AG08395 (cell line): ENCODE measurements at places on chromosomes 12 and 14.

DNA sequence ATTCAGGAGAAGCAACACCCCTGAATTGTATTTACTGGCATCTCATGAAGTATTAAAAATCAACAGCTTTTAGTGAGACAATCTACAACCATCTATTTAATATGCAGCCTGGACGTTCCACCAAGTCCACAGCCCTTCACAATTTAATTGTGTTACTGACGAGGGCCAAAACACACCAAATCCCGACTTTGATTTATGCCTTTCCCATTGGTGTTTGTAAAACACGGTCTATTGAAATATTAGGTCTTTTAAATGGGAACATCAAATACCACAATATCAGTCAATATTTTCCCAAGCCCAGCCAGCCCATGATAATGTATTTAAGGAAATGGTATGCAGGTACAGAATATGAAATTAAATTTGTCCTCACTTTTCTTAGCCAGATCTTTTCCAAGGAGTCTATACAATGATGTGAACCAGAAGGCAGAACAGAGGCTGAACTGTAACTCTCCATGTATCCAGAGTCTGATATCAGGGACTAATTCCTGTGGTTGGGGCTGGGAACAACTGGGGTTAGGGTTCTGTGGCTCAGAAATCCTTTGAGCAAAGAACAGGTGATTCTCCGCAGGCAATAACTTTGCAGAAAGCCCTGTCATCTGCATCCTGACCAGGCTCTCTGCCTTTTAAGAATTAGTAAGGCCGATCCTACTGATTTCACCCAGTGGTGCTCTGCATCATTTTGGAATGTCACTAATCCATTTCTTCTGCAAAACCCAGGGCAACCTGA is 179.3 kb upstream of the GZMB start:
- DNase-seq: no peak

GRCh38 chr14:41805633-41806032 is 199.0 kb downstream of the LRFN5 start:
- no peak for DNase-seq

GRCh38 chr12:105906561-105906960 is 232.2 kb downstream of the NUAK1 start:
- no peak for DNase-seq

DNA sequence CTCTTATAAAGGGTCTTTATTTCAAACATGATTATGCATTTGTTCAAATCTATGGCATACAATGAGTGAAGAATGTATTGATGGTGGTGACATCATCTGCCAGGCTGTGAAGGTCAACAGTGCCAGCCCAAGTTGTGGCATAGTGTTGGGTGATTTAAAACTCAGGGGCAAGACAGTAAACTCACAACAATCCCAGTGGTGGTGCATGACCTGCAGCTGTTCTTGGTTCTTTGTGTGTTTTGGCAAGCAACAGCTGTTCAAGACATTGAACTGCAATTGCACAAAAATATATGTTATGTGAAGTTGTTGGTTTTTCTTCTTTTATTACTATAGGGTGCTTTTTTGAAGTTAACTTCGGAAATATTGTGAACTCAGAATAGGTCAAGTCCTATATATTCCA is 851.6 kb downstream of the NRXN3 start:
- no peak for DNase-seq

- DNase-seq: no peak
Observed at GRCh38 chr14:96660123-96660522, 137.1 kb upstream of the VRK1 start.

- DNase-seq: no peak
Observed at GRCh38 chr12:2453761-2454090, 341.0 kb upstream of the FKBP4 start.

GRCh38 chr12:18651525-18651924 is 86.3 kb downstream of the PLCZ1 start:
- no peak for DNase-seq

DNA sequence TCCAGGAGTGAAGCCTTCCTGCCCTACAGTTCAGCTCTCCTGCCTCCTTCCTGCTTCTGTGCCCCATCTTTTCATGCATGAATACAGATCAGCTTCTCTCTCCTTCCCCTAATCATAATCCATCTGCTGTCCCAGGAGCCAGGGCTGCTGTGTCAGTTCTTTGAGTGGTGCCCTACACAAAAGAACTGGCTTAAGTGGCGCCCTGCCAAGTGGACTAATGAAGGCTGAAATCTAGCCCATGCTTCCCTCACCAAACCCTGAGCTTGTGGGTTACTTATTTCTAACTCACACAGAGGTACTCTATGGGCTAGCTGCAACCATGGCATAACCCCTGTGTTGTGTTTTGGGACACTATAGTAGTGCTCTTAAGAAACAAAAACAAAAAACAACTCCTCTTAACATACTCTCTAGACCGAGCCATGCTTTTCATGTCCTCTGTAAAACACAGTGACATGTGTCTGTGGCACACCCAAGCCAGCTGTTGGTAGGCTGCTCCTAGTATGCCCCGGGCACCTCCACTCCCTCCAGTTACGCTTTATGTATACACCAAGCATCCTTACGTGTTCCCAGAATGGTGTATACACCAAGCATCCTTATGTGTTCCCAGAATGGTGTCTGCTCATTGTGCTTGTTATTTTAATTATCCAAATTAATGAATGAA is 19.3 kb upstream of the ETV6 start:
- no peak for DNase-seq

DNA sequence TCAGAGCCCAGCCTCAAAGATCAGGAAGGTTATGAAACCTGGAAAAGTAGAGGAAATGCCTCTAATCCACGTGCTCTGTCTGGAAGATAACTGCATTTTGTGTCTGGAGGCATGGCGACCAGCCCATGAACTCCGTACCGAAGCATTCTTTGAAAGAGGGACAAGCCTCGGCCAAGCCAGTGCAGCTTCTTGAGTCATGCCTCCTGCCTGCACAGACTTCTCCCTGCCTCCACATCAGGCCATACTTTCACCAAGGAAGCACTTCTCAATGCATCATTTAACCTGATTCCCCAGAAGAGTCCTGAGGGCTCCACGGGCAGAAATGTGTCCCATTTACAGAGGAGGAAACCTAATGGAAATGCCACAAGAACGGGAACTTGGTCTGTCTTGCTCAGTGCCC is 3.4 kb downstream of the ACTN1 start:
- peak; percentile 66 for DNase-seq

DNA sequence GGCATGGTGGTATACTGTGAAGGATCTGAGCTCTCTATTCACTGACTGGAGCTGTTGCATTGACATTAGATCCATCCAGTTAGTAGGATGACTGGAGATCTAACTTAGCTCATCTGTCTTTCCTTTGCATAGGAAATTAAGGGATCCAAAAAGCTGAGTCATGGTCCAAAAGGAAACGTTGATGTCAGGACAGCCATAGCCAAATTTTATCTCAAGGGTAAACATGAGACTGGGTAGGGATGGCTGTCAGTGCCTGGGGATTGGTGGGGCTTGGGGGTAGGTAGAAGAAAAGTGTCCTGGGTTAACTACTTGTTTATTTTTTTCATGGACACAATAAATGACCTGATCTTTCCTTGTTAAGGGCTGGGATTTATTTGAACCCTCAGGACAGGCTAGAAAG is 4.6 kb downstream of the FAM177A1 start:
- peak; percentile 53 for DNase-seq

DNA sequence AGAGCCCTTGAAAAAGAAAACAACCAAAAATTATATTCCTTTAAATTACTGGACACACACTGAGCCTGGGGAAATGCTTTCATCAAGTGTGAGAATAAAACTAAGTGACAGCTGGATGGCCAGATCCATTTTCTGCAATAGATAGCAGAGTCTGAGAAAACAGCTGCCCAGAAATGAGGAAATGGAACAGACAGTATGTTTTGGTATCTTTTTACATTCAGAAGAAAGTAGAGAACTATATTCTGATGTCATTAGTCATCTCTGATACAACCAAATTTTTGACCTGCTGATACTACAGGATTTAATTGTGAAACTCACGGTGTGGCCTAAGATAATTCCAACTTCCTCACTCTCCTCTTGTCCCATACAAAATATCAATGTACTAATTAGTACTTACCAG is 78.2 kb downstream of the HMGA2 start:
- no peak for DNase-seq

GRCh38 chr14:68790644-68791077 is 2.2 kb downstream of the ZFP36L1 start:
- DNase-seq: no peak

DNA sequence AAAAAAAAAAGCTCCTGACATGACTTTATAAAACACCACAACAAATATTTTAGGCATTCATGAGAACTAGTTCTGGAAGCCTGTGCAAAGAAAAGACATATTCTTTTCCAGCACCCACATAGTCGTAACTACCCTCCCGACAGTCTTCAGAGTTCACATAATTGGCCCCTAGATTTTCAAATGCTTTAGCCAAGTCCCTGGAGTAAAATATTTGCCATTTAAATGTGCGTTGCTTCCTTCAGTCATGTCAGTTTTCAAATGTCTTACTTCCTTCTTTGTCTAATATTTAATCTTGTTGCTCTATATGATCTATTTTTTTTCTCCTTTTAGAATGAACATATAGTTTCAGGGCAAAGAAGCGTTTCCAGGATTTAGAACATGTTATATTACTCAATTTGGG is 66.8 kb upstream of the KRAS start:
- no peak for DNase-seq

GRCh38 chr12:79830440-79830839 is 104.5 kb downstream of the PPP1R12A start:
- no peak for DNase-seq

GRCh38 chr14:31717294-31718085 is 156.3 kb downstream of the NUBPL start:
- peak; percentile 14 for DNase-seq

DNA sequence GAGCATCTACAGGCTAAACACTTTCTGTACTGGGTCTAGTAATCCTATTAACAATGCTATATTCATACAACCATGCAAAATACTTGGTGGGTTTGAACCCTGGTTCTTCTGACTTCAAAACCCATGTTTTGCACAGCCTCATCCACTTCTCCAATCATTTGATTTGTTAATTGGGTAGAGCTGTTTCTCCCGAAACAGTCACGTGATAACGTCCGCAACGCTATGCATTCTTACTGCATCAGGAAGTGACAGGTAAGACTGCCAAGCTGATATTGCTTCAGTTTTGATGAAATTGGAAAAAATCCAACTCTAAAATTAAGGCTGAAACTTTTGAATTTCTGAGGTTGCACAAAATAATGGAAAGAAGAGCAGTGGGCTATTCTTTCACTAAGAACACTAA is 30.4 kb upstream of the RNU6-7 start:
- DNase-seq: no peak

DNA sequence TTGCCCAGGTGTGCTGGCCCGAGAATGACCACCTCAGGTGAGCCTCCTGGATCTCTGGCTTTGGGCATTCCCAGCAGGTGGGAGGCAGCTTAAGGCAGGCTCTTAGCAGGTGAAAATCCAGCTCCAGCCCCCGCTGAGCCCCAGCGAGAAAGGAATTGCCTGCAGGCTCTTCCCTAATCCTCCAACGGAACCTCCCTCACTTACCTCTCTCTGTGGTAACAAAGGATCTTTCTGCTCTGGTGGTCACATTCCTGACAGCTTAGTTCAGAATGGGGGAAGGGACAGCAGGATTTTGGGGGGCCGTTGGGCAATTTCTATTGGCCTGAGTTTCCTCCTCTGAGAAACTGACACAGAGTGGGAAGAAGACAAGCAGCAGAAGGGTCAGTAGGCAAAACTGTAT is 116.0 kb upstream of the LHX5 start:
- no peak for DNase-seq

DNA sequence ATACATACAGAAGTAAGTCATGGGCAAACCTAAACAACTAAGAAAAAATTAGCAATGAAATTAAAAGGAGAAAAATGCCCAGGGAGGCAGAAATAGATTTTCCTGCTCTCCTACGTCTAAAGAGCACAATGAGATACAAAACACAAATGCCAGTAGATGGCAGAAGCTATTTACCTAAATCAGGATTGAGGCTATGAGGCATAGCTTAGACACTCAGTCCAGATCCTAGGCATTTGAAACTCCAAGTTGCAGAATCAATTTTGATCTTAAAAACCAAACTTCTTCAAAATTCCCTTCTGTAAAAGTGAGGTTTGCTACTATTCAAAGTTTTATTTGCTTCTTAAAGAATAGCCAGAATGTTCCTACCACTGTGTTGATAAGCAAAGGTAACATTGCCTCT is 368.6 kb downstream of the DAD1 start:
- no peak for DNase-seq
